ENCODE measurements at places on chromosomes 6 and 20. TPM values are rescaled to one million over a fixed set of nuclear protein-coding genes. Genes with fewer than 3 reads are reported as not detected.

DNA sequence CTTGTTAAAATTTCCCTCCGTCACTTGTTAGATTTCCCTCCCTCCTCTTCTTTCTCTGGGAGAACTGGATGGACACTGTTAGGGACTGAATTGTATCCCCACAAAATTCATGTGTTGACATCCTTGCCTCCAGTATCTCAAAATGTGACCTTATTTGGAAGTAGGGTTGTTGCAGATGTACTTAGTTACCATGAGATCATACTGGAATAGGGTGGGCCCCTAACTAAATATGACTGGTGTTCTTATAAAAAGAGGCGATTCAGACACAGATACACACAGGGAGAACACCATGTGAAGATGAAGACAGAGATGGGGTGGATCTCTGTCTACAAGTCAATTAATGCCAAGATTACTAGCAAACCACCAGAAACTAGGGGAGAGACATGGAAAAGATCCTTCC, 139.5 kb downstream of the ALDH8A1 start:
- no peaks in the 10 kb centered on the region for H3K36me3 ChIP-seq
- H3K4me1 ChIP-seq: no peaks in the 10 kb centered on the region
- no peak overlapping the region for H3K27ac ChIP-seq
- H3K27me3 ChIP-seq: no peaks in the 10 kb centered on the region
- no peak for DNase-seq

DNA sequence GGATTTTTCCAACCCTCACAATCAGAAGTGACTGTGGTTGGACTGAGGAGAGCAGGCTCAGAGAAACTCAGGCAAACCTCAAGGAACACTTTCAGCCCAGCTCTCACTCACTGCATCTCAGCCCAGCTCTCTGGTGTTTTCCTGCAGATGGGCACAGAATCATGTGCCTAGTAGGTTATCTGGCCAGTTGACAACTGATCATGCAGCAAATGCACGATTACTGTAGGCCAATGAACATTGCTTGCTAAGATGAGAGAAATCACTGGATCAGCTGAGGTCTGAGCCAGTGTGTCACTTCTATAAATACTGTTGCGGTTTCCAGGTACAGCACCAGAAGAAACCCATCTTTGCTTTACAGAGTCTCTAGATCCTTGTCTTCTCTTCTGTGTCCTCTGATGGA, 540.5 kb downstream of the CD83 start:
- no peak overlapping the region for H3K4me3 ChIP-seq
- DNase-seq: no peak
- H3K36me3 ChIP-seq: no peaks in the 10 kb centered on the region

GRCh38 chr20:5136096-5136495, 9.3 kb downstream of the CDS2 start:
- H3K4me3 ChIP-seq: no peak overlapping the region
- no peak for DNase-seq
- no peaks in the 10 kb centered on the region for H3K27me3 ChIP-seq
- no peaks in the 10 kb centered on the region for H3K36me3 ChIP-seq

GRCh38 chr6:82038631-82039030, 208.9 kb downstream of the IBTK start:
- H3K36me3 ChIP-seq: no peaks in the 10 kb centered on the region
- H3K4me1 ChIP-seq: no peaks in the 10 kb centered on the region
- H3K4me3 ChIP-seq: no peak overlapping the region
- no peak for DNase-seq
- no peaks in the 10 kb centered on the region for H3K27me3 ChIP-seq

- peaks cover 18% of the 10 kb centered on the region for H3K4me1 ChIP-seq
- no peak overlapping the region for H3K27ac ChIP-seq
- no peak for DNase-seq
- H3K36me3 ChIP-seq: no peaks in the 10 kb centered on the region
- no peaks in the 10 kb centered on the region for H3K27me3 ChIP-seq
Measured at GRCh38 chr6:41504466-41505121, 41.6 kb upstream of the FOXP4 start.

DNA sequence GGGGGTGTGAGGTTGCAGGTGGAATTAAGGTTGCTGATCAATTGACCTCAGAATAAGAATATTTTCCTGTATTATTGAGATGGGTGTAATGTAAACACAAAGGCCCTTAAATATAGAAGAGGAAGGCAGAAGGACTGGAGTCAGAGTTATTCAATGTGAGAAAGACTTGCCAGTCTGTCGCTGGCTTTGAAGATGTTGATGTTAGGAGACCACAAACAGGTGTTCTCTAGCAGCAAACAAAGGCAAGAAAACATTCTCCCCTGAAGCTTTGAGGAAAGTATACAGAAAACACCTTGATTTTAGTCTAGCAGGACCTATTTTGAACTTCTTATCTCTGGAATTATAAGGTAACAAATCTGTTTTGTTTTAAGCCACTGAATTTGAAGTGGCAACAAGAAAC, 138.9 kb upstream of the PTPRK start:
- no peak overlapping the region for H3K27ac ChIP-seq
- DNase-seq: no peak
- peaks cover 7% of the 10 kb centered on the region for H3K4me1 ChIP-seq
- H3K27me3 ChIP-seq: no peaks in the 10 kb centered on the region
- no peak overlapping the region for H3K4me3 ChIP-seq

DNA sequence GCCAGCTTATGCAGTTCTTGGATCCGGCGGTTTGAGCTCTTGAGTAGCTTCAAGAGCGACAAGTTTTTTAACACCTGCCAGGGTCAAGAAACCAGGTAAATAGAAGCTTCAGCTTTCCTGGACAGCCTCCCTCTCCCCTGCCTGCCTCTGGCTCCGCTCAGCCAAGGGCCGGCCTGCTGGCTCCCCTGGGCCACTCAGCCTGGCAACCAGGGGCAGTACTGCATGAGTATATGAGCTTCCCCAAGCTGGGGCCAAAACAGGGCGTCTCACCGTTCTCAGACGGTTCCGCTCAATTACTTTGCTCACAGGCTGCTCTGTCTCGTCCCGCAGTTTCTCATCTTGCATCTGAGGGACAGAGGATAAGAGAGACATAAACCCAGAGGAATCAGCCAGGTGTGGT, 856 bp downstream of the TP53TG5 start:
- H3K27ac ChIP-seq: no peak overlapping the region
- H3K4me3 ChIP-seq: no peak overlapping the region
- H3K27me3 ChIP-seq: no peaks in the 10 kb centered on the region
- no peaks in the 10 kb centered on the region for H3K36me3 ChIP-seq

DNA sequence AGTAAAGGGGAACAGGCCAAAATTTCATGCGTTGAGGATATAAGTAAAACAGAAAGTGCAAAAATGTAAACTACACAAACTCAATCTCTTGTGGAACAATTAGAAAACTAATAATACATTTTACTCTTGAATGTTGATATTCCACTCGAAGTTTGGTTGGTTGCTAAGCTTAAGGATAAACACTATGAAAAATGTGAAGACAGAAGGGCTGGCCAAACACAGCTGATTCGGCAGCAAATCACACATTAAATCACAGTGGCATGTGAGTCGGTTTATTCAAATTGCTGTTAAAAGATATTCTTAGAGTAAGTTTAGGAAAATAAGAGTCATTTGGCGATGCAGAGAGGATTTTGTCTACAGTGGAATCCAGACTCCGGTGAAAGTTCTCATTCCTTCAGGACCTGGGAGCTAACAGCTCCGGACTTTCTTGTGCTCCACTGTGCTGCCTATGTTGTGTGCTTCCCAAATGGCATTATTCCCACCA, 1.4 kb upstream of the EPM2A start:
- H3K4me3 ChIP-seq: peak overlapping the region; percentile 69
- H3K36me3 ChIP-seq: no peaks in the 10 kb centered on the region
- H3K27me3 ChIP-seq: no peaks in the 10 kb centered on the region
- DNase-seq: no peak
- peaks cover 10% of the 10 kb centered on the region for H3K4me1 ChIP-seq

GRCh38 chr20:58293453-58293852, 16.1 kb upstream of the RAB22A start:
- H3K27me3 ChIP-seq: no peaks in the 10 kb centered on the region
- no peak overlapping the region for H3K27ac ChIP-seq
- no peak overlapping the region for H3K4me3 ChIP-seq
- DNase-seq: no peak

DNA sequence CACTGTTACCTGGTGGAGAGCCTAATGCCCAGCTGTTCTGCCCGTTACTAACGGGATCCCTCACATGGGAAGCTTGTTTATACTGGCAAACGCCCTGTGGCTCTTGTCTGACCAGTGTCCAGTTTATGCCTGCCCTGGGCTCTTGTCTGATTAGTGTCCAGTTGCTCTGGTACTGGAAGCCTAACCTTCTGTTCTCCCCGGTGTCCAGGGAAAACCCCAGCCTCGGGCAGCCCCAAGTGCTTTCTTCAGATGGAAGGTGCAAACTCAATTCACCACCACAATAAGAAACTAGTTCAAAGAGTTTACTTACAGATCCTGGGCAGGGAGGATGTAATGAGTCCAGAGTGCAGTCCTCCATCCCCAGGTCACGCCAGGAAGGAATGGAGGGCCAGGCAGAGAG, 148.4 kb downstream of the TBXT start:
- H3K36me3 ChIP-seq: no peaks in the 10 kb centered on the region
- no peak overlapping the region for H3K4me3 ChIP-seq
- no peaks in the 10 kb centered on the region for H3K27me3 ChIP-seq
- no peak for DNase-seq

DNA sequence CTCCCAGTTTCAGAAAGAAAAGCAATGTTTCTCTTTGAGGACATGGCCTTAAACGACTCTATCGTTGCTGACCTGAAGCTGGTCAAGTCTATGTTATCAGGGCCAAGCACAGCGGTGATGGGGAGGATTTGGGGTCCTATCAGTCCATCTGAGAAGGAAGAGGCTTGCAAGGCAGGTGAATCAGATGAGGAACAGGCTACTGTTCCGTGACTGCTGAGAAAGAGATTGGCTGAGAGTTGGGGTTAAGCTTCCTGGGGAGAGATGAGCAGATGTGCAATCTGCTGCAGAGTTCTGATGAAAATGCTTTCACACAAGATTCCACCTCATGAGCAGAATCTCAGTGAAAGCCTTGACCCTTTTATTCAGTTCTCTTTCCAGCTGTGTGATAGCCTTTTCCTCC, 168.3 kb upstream of the STMND1 start:
- H3K4me3 ChIP-seq: no peak overlapping the region
- H3K27ac ChIP-seq: no peak overlapping the region
- no peak for DNase-seq

DNA sequence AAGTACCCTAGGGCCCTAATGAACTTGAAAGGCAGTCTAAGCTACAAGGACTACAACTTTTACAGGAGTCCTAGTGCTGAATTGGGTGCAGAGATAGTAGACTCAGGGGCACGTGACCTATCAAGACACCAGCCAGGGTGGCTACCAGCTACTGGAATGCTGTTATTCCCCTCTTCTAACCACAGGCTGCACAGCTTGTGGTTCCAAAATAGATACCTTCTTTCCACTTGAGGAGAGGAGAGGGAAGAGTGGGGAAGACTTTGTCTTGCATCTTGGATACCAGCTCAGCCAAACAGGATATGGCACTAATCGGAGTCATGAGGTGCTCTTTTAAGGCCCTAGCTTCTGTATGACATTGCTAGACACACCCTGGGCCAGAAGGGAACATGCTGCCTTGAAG, 60.0 kb upstream of the MTRF1L start:
- no peak overlapping the region for H3K27ac ChIP-seq
- H3K36me3 ChIP-seq: no peaks in the 10 kb centered on the region
- H3K4me3 ChIP-seq: no peak overlapping the region
- no peaks in the 10 kb centered on the region for H3K4me1 ChIP-seq
- DNase-seq: no peak
- no peaks in the 10 kb centered on the region for H3K27me3 ChIP-seq

DNA sequence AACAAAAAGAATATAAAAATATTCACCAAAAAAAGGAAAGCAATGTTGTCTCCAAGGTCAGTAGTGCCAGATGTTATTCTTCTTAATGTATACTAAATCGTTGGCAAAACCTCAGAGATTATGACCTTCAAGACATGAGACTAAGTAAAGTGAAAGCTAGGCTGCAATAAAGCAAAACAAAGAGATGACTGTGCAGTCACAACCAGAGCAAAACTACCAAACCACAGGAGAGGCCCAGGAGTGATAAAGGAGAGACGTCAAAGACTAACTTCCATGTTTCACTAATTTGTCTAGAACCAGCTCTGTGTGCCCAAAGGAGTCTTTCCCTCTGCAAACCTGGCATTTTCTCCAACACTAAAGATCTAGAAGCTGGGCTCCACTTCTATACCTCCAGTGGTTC, 155.9 kb upstream of the POU3F2 start:
- no peak for DNase-seq
- no peak overlapping the region for H3K27ac ChIP-seq
- 0 out of 2 replicates have a peak, but pooled peaks cover 3% of the 10 kb centered on the region for H3K27me3 ChIP-seq
- no peak overlapping the region for H3K4me3 ChIP-seq
- no peaks in the 10 kb centered on the region for H3K4me1 ChIP-seq
- no peaks in the 10 kb centered on the region for H3K36me3 ChIP-seq

DNA sequence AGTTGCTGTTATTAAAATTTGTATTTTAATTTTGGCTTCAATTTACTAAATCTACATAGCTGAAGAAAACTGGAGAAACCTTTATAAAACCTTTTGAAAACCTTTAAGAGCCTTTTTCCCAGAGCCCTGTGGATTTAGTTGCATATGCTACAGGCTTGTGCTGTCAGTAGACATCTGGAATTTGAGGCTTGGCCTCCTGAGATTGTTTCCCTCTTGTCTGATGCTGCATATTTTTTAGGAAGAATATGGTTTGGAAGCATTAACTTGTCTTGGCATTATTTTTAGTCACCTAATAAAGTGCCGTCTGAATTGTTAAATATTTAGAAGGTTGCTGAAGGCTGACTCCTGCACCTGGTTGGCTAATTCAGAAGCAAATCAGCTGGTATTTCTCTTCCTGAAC, 369.4 kb downstream of the UTRN start:
- no peaks in the 10 kb centered on the region for H3K36me3 ChIP-seq
- no peak overlapping the region for H3K4me3 ChIP-seq
- DNase-seq: no peak
- no peak overlapping the region for H3K27ac ChIP-seq
- no peaks in the 10 kb centered on the region for H3K4me1 ChIP-seq

GRCh38 chr6:168302534-168302933, 17.0 kb downstream of the DACT2 start:
- no peak for DNase-seq
- no peaks in the 10 kb centered on the region for H3K36me3 ChIP-seq
- H3K4me1 ChIP-seq: no peaks in the 10 kb centered on the region
- no peak overlapping the region for H3K27ac ChIP-seq
- H3K27me3 ChIP-seq: peaks cover 12% of the 10 kb centered on the region

DNA sequence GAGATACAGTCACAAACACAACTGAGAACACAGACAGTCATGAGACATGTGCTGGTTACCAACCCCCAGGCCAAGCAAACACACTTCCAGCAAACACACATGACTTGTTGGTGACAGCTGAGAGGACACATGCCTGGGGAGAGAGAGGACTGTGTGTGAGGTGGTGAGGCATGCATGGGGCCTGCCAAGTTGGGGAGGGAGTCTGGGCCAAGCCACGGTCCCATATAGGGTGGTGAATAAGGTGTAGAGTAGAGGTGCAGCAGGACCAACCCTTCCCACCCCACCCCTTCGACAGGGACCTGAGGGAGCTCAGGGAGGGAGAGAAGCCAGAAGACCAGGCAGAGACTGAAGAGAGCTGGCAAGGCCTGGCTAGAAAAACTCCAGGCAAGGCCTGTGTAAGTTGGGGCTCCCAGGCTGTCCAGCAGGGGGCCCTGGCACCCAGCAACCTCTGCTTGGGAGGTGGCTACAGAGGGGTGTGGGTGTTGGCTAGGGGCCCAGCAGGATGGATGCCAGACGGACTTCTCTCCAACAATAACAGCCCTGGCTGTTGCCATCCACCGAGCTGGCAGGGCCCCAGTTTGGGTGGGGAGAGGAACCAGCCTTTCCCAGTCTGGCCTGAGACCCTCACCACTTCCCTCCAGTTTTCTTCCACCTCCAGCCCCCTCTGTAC, 2.0 kb upstream of the SLC29A1 start:
- no peaks in the 10 kb centered on the region for H3K36me3 ChIP-seq
- H3K4me1 ChIP-seq: peaks cover 45% of the 10 kb centered on the region
- no peak overlapping the region for H3K4me3 ChIP-seq
- no peaks in the 10 kb centered on the region for H3K27me3 ChIP-seq

SDCBP2 gene
- total RNA-seq: 3.4 TPM

HCK gene
- 0.17 TPM for total RNA-seq

EGFL8 gene
- 29.0 TPM for total RNA-seq

TSHZ2 gene
- total RNA-seq: 0.07 TPM

ADGRF1 gene
- total RNA-seq: 39.6 TPM

Measured in HCT116 (cell line).